Stimulated activated CD8-positive, alpha-beta memory T cell treated with anti-CD3 and anti-CD28 coated beads, Interleukin-4, amount 100 ng/mL, for 1 hour (primary cell): ENCODE measurements at places on chromosomes 5 and 9.

GRCh38 chr5:37842048-37842447, 2.2 kb upstream of the GDNF start:
- no peak for DNase-seq

DNA sequence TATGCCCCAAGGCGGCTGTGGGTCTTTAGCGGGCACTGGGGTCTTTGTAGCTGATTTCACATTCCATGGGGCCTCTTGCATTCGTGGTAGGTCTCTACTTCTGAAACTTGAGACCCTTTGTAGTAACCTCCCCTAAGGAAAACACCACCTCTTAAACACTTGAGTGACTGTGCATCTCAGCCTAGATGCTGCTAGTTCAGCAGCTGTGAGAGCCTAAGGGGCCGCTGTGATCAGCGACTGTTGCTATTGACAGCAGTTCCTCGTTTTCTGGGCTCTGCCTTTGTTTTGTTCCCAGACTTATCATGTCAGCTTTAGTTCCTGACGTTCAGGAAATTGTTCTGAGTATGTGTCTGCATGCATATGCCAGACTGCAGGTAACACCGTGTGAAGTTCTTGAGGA, 171.2 kb downstream of the HSPA4 start:
- no peak for DNase-seq

DNA sequence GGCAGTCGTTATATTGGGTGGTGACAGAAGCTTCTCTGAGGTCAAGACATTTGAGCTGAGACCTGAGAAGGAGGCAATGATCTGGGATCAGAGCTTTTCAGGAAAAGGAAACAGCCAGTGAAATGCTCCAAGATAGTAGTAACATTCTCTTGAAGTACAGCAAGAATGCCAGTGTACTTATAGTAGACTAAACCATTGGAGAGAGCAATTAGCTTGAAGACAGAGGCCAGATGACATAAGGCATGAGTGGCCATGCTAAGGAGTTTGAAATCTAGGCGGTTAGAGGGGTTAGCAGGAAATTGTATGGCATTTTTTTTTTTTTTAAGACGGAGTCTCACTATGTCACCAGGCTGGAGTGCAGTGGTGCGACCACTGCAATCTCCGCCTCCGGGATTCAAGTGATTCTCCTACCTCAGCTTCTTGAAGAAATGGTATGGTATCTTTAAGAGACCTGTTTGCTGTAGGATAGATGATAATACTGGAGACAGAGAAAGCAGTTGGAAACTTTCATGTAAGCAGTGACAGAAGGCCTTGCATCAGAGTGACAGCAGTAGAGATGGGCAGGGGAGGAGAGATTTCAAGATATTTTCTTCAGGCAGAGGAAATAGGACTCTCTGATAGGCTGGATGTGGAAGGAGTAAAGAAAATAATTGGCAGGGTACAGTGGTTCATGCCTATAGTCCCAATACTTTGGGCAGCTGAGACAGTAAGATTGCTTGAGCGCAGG, 482.2 kb upstream of the PAPPA start:
- DNase-seq: no peak

- no peak for DNase-seq
These were observed 65.6 kb upstream of the MAP1B start for GRCh38 chr5:72041654-72042053.

GRCh38 chr9:79693750-79694149, 122.0 kb downstream of the TLE4 start:
- no peak for DNase-seq

DNA sequence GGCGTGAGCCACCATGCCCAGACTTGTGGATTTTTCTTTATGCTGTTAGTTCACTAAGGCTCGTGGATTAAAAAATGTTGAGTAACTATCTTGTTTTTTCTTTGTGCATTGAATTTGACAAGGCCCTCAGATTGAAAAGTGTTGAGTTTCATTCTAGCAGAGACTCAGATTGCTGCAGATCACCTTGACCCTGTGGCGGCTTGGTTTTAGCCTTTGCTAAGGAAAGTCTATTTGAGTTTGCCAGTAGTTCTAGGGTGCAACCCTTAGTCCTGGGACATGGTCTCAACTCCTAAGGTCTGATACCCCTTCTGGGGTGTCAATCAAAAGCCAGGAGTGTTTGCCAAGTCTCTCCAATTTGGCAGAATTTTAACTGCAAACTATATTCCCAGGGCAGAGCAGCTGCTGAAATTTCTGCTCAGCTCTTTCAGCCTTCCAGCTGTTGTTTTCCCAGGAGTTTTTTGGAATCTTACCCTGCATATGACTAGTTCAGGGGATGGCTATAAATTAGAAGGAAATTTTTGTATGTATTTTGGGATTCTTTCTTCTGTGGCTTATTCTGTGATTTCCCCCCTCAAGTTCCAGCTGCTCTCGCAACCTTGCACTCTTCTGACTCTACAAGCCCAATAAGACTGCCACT, 84.3 kb upstream of the HAND1 start:
- DNase-seq: no peak

- no peak for DNase-seq
These were observed 78.3 kb upstream of the ZNF608 start for GRCh38 chr5:124824637-124825158.

DNA sequence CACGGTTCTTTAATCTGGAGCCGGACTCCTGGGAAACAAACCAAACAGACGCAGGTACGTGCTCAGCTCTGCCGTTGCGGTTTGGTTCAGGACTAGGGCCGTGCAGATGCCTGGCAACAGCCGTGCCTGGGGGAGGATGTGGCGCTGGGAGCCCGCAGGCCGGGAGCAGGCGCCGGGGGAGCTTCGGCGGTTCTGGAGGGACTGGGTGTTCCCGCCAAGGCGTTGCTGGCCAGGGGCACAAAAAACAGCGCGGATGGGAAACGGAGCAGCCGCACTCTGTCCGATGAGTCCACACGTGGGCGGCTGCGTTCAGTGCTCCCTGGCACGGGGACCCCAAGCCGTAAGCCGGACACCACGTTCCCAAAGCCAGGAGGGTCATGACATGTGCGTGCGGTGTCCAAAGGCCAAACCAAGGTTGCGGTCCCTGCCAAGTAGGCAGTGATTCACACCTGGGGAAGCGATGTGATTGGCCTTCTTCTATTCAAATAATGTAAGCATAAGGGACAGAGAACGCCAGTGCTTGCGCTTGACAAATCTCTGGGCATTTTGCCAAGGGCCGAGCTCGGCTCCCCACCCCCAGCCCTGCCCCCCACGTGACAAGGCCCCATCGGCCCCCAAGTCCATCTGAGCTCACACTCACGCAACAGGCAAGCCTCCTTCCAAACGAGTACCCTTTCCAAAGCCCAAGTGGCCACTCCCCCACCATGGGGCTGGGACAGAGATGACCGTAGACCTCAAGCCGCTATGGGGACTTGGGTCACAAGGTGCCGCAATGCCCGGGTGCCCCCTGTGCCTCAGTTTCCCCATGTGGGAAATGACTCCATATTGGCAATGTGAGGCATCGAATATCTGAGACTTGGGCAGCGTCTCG, 49.7 kb upstream of the NKD2 start:
- no peak for DNase-seq

GRCh38 chr5:135211791-135212190, 177.8 kb upstream of the PITX1 start:
- DNase-seq: no peak

GRCh38 chr9:122939601-122940000, 1.2 kb upstream of the RABGAP1 start:
- DNase-seq: no peak

- no peak for DNase-seq
These were observed 114.5 kb upstream of the NR5A1 start for GRCh38 chr9:124621371-124622328.

- DNase-seq: no peak
These were observed 793 bp upstream of the PKD2L2 start for GRCh38 chr5:137888466-137888862.

- DNase-seq: no peak
These were observed 426.5 kb upstream of the CD180 start for GRCh38 chr5:67623078-67623477.

- DNase-seq: no peak
These were observed 4.9 kb downstream of the TSPAN17 start for GRCh38 chr5:176652136-176652535.

GRCh38 chr5:173268750-173269432, 33.9 kb upstream of the NKX2-5 start:
- no peak for DNase-seq

GRCh38 chr5:133967698-133968203, 674 bp downstream of the C5orf15 start:
- no peak for DNase-seq

DNA sequence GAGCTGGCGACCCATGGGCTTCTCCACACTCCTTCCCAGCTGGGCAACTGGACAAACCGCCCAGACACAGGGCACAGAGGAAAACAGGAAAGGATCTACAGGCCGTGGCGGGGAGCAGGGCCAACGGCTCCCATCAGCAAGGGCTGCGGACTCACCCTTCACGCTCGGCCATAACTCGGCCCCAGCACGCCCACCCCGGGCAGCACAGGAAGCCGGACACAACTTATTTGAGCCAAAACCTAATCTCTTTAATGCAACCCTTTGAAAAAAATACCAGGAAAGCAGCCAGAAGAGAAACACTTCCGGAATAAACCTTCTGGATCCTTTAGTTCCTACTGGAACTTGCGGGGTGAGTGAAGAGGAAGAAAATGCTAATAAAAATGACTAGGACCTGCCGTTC, 59.9 kb downstream of the VAV2 start:
- DNase-seq: no peak

- DNase-seq: peak; percentile 32
These were observed 6.3 kb upstream of the GARIN3 start for GRCh38 chr5:157172403-157172802.

DNA sequence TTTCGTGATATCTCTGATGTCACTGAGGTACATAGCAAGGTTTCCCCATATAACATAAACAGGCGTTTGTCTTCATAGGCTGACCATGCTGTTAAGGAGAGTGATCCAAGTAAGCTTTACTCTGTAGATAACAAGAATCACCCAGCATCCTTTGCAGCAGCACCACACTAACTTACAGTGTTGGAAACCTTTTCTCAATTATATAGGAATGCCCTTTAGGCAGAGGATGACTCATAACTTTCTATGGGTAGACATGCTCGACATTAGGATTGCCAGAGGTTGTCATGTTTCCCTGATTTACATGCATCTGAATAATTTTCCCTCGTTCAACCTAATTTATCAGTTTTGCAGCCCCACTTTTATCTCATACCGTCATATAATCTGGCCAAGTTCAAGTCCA, 870.0 kb upstream of the CDH9 start:
- DNase-seq: no peak

DNA sequence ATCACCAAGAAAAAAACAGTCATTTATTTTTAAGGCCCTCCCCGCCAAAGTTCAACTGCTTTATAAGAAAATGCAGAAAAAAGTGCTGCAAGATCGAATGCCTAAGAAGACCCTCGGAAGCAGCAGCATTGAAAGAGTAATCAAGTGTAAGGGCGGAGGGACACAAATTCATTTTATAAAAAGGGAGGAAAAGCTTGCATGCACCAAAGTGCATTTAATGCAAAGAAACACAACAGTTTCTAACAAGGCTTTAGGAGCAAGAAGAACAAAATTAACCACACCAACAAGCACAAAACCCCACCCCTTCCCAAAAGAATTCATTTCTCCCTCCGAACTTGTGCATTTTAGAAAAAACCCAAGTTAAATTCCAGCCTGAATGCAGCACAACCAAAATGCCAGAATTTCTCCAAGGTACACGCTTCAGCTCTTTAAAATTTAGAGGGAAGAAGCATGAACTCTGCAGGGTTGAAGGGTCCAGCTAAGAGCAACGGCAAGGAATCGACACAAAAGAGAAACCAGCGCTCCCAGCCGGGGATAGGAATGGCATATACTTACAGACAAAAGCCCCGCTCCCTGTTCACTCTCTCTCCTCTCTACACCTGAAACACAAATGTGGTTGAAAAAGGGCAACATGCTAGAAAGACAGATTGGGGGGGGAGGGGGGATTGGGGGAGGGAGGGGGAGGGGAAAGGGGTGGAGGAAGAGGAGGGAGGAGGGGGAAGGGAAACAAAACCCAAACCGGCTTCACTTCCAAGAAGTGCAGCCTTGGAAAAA, at the start of gene NREP:
TSS of gene NREP (minus strand) at position 614 of the 774 bp plus-strand sequence. CDS start 1,422 bp downstream, outside the sequence.
- no peak for DNase-seq

DNA sequence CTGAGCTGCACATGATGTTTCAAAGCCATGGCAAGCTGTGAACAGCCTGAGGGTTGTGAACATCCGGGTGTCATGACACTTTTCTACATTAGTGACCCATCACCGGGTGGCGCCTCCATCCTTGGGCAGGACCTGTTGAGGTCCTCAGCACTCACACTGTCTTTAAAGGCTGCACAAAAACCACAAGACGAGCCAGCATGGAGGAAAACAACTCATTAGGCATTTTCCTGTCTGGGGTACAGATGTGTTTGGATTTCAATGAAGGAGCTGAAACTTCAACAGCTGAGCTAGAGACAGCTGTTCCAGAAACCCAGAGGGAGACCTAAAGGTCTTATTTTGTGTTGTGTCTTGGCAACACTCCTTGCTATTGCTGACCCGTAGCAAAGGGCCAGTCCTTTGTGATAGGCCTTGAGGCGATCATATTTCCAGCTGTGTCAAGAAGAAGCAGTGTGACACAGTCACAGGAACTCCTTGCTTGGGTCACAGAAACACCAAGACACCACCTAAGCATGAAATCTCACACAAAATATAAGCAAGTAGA, 151.8 kb upstream of the VLDLR start:
- DNase-seq: no peak

DNA sequence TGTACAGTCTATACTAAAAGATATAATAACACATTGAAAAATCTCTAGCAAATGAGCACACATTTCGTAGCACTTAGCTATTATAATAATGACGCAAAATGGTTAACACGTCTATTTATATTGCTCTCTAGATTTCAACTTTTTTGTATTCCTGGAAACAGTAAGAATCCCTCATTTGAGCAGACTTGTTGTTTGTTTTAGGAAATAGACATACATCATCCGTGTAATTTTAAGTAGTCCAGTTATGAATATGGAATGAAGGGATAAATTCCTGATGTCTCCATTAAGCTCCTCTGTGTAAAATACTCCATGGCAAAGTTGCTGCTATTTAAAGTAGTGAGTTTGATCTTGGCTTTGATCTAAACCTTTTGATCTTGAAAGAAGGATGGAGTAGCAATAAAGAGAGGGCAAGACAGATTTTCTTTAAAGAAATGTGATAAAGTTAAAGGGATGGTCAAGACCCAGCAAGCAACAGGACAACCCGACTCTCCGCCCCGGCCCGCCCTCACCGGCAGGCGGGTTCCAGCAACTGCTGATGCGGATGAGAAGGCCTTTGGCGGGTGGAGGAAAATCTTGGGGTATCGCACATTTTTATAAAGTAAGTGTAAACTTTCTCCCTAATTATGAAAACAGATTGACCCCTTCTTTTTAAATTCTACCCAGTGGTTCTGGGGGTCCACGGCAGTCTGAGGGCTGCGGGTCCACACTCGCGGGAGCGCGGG, 277.4 kb downstream of the AOPEP start:
- DNase-seq: no peak
